NCI-H510A treated with DMSO at 0.1 percent for 48 hours (cell line): ENCODE measurements at places on chromosomes 11 and 22.

DNA sequence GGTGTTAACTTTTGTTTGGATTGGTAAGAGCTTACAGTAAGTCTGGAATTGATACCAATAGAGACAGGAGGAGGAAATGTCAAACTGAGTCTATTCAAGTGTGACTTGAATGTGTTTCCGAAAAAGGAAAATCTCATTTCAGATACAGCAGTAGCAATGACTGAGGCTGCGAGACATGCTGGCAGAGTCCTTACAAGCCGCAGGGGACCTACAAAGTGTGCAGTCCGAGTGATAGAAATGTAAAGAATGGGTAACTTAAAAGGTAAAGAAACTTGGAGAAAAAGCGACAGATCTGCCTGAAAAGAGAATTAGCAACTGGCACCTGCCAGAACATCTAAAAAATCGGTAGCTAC lies 444 bp downstream of the CWF19L2 start:
- DNase-seq: peak; percentile 31

GRCh38 chr11:12841946-12842630 lies 167.0 kb upstream of the RASSF10 start:
- DNase-seq: peak; percentile 32

GRCh38 chr22:29727131-29727523 lies 7.3 kb downstream of the CABP7 start:
- no peak for DNase-seq

GRCh38 chr22:23523713-23524112 lies 56.4 kb downstream of the IGLL1 start:
- no peak for DNase-seq

GRCh38 chr11:118998822-118999221 lies 884 bp downstream of the CENATAC start:
- no peak for DNase-seq
